ENCODE measurements at places on chromosomes 12 and 14.

GRCh38 chr14:99381688-99382060 is 99.0 kb downstream of the SETD3 start:
- no peak overlapping the region for H3K27ac ChIP-seq
- H3K36me3 ChIP-seq: no peaks in the 10 kb centered on the region
- no peak for DNase-seq
- peaks cover 21% of the 10 kb centered on the region for H3K27me3 ChIP-seq

GRCh38 chr14:46581036-46581671 is 70.4 kb downstream of the RPL10L start:
- H3K27me3 ChIP-seq: no peaks in the 10 kb centered on the region
- no peak overlapping the region for H3K27ac ChIP-seq
- no peak overlapping the region for H3K4me3 ChIP-seq
- H3K36me3 ChIP-seq: no peaks in the 10 kb centered on the region
- H3K4me1 ChIP-seq: no peaks in the 10 kb centered on the region

DNA sequence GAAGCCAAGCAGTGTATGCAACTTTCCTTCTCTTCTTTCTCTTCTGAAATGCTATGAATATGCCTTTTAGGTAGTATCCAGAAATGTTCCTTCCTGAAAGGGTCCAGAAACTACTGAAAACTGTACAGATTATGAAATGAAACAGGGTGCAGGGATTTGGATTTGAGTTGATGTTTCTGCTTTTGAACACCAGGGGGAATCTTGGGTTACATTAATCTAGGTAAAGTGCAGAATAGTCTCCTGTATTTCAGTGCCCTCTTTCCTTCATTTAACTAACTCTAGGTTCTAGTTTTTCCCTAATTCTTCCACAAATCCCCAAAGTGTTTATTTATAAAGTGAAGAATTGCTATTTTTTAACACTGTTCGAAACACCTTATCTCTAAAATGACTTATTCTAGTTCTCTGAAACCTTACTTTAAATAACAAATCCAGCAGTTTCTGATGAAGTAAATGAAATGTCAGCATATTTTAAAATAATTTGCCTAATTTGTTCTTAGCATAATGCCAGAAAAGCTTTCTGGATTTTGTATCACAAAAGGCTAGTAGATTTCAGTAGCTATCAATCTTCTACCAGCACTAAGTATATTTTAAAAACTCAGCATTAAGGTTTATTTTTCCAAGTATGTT is 111.9 kb downstream of the LRRK2 start:
- no peak overlapping the region for H3K4me3 ChIP-seq
- H3K4me1 ChIP-seq: peaks cover 4% of the 10 kb centered on the region
- H3K27me3 ChIP-seq: no peaks in the 10 kb centered on the region
- DNase-seq: no peak

- no peaks in the 10 kb centered on the region for H3K27me3 ChIP-seq
- H3K4me3 ChIP-seq: no peak overlapping the region
- peaks cover 14% of the 10 kb centered on the region for H3K4me1 ChIP-seq
Measured at GRCh38 chr12:15540469-15540872, 218.2 kb downstream of the PTPRO start.

- no peaks in the 10 kb centered on the region for H3K27me3 ChIP-seq
- H3K36me3 ChIP-seq: peaks cover 5% of the 10 kb centered on the region
- DNase-seq: peak; percentile 53
- H3K27ac ChIP-seq: peak overlapping the region; percentile 91
- H3K4me3 ChIP-seq: peak overlapping the region; percentile 74
Measured at GRCh38 chr12:92987362-92987761, 58.3 kb upstream of the EEA1 start.

- H3K4me3 ChIP-seq: no peak overlapping the region
- H3K27ac ChIP-seq: no peak overlapping the region
- DNase-seq: no peak
- peaks cover 2% of the 10 kb centered on the region for H3K4me1 ChIP-seq
- no peaks in the 10 kb centered on the region for H3K36me3 ChIP-seq
Measured at GRCh38 chr14:23047034-23047634, 5.1 kb downstream of the PSMB11 start.

GRCh38 chr12:19994968-19995367 is 373.4 kb upstream of the PDE3A start:
- H3K4me1 ChIP-seq: no peaks in the 10 kb centered on the region
- H3K4me3 ChIP-seq: no peak overlapping the region

DNA sequence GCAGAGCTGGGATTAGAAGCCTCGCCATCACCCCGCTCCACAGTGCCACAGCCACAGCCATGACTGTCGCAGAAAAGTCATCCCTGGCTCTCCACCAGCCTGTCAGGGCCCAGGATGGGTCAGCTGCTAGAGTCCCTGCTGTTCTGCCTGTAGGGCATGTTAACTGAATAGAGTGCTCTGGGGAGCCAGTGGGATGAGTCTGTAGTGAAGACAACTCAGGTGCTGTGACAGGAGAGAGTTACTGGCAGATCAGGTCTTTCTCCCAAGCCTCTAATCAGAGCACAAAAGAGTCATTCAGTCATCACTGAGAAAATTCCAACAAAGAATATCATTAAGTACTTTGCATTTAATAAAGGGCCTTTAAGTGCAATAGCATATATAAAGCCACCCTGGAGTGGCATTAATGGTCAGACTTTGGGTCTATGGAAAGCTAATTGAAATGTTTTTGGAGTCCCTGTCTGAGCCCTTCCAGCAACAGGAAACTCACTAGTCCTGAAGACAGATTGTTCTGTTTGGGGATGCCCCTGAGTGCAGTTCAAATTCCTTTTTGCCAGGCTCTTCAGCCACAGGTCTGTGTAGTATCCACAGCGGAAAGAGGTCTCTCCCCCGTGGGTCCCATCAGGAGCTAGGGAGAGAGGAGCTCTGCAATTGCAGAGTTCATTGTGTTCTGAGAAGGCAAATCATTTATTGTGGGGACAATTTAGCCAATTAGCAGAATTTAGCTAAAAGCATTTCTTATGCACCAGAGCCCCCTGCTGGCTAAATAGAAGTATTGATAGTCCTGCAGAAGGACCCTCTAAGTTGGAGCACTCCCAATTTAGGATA is 45.2 kb upstream of the C14orf132 start:
- no peaks in the 10 kb centered on the region for H3K4me1 ChIP-seq
- no peak overlapping the region for H3K27ac ChIP-seq
- H3K4me3 ChIP-seq: no peak overlapping the region
- no peaks in the 10 kb centered on the region for H3K36me3 ChIP-seq
- H3K27me3 ChIP-seq: peaks cover 18% of the 10 kb centered on the region

DNA sequence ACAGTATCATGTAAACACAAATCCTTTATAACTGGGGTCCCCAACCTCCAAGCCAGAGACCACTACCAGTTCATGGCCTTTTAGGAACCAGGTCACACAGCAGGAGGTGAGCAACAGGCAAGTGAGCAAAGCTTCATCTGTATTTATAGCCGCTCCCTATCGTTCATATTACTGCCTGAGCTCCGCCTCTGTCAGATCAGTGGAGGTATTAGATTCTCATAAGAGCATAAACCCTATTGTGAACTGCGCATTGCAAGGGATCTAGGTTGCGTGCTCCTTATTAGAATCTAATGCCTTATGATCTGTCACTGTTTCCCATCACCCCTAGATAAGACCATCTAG is 49.9 kb downstream of the LRP6 start:
- DNase-seq: no peak
- peaks cover 4% of the 10 kb centered on the region for H3K36me3 ChIP-seq
- H3K4me3 ChIP-seq: no peak overlapping the region
- H3K27me3 ChIP-seq: peaks cover 11% of the 10 kb centered on the region
- H3K4me1 ChIP-seq: peaks cover 2% of the 10 kb centered on the region
- no peak overlapping the region for H3K27ac ChIP-seq

GRCh38 chr12:104575442-104576186 is 118.9 kb downstream of the CHST11 start:
- H3K27me3 ChIP-seq: no peaks in the 10 kb centered on the region
- H3K36me3 ChIP-seq: peaks cover 4% of the 10 kb centered on the region
- no peak overlapping the region for H3K4me3 ChIP-seq
- H3K4me1 ChIP-seq: peaks cover 47% of the 10 kb centered on the region
- H3K27ac ChIP-seq: no peak overlapping the region

DNA sequence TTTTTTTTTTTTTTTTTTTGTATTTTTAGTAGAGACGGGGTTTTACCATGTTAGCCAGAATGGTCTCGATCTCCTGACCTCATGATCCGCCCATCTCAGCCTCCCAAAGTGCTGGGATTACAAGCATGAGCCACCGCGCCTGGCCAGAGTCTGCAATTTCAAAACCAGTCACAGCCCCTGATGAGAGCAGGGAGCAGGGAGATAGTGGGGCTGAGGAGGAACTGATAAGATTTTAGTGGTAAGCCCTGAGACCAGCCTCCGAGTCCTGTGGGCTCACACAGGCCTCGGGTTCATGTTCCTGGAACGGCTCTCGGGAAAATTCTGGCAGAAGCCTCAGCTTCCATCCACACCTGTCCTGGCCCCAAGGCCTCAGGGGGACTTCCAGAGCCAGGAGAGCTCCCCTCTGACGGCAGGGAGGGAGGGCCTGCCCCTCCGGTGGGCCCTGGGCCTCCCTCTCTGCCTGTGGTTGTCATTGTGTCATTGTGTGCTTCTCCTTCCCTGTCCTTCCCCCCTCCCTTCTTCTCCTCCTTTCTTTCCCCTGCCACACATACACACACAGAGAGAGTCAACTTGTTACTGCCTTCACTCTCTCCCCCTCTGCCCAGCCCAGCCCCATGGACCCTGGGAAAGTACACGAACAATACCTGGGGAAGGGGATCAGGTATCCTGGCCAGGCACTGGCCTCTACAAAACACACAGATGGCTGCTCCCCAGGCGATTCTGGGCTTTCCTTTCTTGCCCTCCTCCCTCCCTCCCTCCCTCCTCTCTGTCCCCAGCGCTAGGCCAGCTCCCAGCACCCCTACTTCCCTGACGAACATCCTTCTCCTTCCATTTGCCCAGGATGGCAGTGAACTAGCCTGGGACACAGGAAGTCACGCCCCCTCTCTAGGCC is 294.1 kb downstream of the DPF3 start:
- peaks cover 26% of the 10 kb centered on the region for H3K4me1 ChIP-seq
- peaks cover 3% of the 10 kb centered on the region for H3K27me3 ChIP-seq
- H3K4me3 ChIP-seq: no peak overlapping the region
- no peak overlapping the region for H3K27ac ChIP-seq
- no peak for DNase-seq

DNA sequence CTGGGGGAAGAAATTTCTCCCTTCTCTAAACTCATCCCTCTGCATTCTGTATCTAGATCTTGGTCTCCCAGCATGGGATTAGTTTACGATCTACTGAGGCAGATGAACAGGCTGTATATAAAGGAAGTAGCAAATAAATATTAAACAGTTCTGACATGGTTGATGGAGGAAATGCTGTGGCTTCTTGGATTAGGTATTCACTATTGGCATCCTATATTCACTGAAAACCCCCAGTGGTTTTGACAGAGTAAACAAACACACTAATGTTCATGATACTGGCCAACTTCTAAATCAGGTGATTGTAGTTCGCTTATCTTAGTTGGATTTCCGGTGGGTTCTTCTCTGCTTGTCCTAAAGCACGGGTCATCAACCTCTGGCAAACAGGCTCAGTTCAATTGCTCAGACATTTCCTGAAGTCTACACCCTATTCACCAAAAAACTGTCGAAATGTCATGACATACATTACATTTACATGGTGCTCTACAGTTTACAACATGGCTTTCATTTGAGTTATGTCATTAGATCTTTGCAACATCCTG is 433.9 kb downstream of the EGLN3 start:
- H3K36me3 ChIP-seq: no peaks in the 10 kb centered on the region
- H3K4me3 ChIP-seq: no peak overlapping the region
- peaks cover 1% of the 10 kb centered on the region for H3K27me3 ChIP-seq
- DNase-seq: no peak
- H3K4me1 ChIP-seq: no peaks in the 10 kb centered on the region

DNA sequence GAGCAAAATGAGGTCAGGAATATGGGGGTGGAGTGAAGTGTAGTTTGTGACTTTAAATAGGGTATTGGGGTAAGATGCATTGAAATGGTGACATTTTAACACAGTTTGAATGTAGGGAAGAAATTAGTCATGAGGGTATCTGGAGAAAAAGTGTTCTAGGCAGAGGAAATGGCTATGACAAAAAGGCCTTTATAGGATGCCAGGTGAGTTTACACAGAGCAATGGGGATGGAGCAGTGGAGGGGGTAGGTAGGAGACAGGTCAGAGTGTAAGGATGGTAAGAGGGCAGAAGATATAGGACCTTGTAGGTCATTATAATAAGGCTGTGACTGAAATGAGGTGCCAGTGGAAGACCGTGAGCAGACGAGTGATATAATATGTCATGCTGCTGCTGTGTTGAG is 30.4 kb downstream of the HEATR5A start:
- no peak overlapping the region for H3K27ac ChIP-seq
- DNase-seq: no peak
- H3K4me3 ChIP-seq: no peak overlapping the region
- H3K4me1 ChIP-seq: no peaks in the 10 kb centered on the region
- no peaks in the 10 kb centered on the region for H3K27me3 ChIP-seq
- H3K36me3 ChIP-seq: peaks cover 11% of the 10 kb centered on the region

GRCh38 chr14:24883576-24883975 is 166.4 kb downstream of the STXBP6 start:
- no peak for DNase-seq
- no peak overlapping the region for H3K27ac ChIP-seq
- no peaks in the 10 kb centered on the region for H3K4me1 ChIP-seq
- no peaks in the 10 kb centered on the region for H3K36me3 ChIP-seq

- no peaks in the 10 kb centered on the region for H3K4me1 ChIP-seq
- DNase-seq: no peak
- no peak overlapping the region for H3K4me3 ChIP-seq
- no peaks in the 10 kb centered on the region for H3K27me3 ChIP-seq
- no peak overlapping the region for H3K27ac ChIP-seq
- H3K36me3 ChIP-seq: no peaks in the 10 kb centered on the region
Measured at GRCh38 chr14:79331830-79332229, 879.5 kb downstream of the DIO2 start.

DNA sequence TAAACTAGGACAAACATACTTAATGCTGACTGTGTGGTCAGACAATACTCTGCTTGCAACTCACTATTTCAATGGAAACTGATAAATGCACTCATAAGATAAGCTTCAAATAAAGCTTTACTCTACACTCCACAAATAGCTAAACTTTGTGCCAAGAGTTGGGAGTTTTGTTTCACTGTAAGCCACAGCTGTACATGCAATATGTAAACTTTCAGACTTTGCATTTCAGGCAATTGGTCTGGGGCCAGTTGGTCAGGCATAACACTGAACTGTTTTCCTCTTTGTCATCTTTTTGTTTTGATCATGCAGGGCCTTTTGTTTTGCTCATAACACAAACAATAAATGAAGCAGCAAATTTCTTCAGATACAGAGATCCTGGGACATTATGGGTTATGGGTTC is 426.2 kb downstream of the IPO8 start:
- no peak overlapping the region for H3K4me3 ChIP-seq
- no peak for DNase-seq
- no peaks in the 10 kb centered on the region for H3K36me3 ChIP-seq
- no peak overlapping the region for H3K27ac ChIP-seq
- no peaks in the 10 kb centered on the region for H3K27me3 ChIP-seq

All from memory B cell (primary cell).